ENCODE measurements at places on chromosomes 6 and 20.

DNA sequence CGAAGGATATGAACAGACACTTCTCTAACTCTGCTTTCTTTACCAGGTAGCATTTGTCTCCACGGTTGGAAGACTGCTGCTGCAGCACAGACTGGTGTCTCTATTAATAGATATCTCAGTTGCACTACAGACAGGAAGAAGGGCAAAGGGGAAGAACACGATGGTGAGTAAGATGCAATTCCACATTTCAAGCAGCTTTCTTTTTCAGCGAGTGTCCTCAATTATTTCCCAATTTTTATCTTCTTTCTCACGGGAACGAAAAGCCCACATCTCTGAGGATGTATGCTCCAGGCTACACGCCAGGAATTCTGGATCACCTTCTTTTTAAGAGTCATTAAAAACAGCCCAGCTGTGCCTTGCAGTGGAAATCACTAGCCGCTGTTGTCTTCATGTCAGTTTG is 311.6 kb upstream of the ECI2 start:
- no peak for DNase-seq

- no peak for DNase-seq
These were observed 138.9 kb downstream of the DTNBP1 start for GRCh38 chr6:15523679-15524630.

GRCh38 chr20:6426287-6426891 is 303.6 kb upstream of the FERMT1 start:
- no peak for DNase-seq

GRCh38 chr20:9572670-9573069 is 58.3 kb downstream of the LAMP5 start:
- DNase-seq: no peak

GRCh38 chr6:52361414-52361944 is 472 bp upstream of the PAQR8 start:
- no peak for DNase-seq

GRCh38 chr20:39705032-39705431 is 742.9 kb downstream of the DHX35 start:
- no peak for DNase-seq

DNA sequence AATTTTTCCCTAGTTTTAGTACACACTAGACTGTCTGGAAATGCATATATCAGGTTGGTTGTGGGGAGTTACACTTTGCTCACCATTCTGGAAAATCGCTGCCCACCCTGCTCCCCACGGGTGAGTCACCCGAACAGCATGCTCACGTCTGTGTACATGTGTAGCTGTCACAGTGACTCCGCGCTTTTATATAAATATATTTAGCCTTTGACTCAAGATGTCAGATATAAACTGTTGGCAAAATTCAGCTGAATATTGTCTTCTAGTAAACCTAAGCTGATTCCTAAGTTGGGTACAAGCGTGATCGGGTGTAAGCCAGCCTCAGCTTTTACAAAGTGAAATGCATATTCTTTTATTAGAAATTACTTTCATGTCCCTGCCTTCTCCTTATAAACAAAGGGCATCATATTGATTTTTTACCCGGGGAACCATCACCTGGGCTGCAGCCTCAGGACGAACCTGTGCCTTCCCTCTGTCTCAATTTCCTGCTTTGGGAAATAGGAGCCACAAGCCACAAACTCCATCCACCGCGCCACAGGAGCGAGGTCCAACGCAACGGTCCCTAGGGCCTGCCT is 4.3 kb downstream of the SDCBP2 start:
- no peak for DNase-seq

DNA sequence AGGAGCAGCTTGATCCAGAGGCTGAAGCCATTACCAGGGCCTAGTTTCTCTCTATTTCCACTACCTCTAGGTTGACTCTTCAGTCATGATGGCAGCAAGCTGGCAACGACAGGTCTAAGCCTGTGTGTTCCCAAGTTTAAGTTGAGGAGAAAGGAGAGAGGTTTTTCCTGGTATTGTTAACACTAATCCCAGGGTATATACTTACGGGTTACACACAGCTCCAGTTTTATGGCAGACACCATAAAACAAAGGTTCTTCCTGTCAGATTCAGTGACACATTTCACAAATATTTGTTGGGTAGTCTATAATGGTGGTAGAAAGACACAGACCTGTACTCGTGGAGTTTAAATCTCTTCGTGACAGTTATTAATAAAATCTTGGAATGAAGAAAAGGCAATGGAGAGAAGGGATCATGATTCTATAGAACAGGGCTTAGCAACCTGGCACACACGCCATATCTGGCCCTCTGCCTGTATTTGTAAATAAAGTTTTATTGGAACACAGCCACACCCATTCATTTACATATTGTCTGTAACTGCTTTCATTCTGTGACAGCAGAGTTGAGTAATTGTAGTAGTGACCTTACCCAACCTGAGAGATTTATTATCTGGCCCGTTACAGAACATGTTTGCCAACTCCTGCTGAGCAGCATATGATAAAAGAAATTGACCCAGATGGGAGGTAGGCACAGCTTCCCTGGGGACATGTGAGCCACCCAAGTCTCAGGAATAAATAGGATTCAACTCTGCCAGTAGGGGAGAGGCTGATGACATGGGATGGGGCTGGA is 323.3 kb downstream of the CDH4 start:
- no peak for DNase-seq

GRCh38 chr20:37939701-37940560 is 37.0 kb downstream of the VSTM2L start:
- DNase-seq: no peak

GRCh38 chr6:39170860-39171259 is 55.9 kb upstream of the SAYSD1 start:
- no peak for DNase-seq

DNA sequence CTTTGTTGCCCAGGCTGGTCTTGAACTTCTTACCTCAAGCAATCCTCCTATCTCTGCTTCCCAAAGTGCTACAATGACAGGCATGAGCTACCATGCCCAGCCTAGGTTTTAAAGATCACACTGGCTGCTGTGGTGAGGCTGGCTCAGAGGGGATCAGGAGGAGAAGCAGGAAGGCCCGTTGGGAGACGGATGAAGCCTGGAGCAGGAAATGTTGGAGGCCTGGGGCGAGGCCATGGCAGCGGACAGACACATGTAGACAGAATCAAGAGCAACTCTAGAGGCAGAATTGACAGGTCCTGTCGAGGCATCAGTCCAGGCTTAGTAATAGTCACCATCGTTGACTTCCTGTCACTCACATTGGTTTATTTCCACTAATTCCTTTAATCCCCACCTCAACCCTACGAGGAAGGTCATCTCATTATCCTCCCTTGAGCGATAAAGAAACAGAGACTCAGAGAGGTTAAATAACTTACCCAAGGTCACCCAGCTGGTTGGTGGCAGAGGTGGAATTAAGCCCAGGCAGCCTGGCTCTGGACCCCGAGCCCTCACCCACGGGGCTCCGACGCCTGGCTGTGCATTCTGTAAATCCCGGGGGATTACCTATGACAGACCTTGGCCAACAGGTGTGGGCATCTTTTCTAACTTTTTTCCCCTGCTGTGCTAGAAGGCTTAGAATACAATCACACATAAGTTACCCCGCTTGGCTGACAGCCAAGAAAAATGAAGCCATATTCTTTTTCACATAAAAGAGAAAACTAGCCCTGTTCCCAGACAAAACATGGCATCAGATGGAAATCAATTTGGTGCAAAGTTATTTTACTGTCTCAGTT is 113.4 kb downstream of the EYA2 start:
- no peak for DNase-seq

DNA sequence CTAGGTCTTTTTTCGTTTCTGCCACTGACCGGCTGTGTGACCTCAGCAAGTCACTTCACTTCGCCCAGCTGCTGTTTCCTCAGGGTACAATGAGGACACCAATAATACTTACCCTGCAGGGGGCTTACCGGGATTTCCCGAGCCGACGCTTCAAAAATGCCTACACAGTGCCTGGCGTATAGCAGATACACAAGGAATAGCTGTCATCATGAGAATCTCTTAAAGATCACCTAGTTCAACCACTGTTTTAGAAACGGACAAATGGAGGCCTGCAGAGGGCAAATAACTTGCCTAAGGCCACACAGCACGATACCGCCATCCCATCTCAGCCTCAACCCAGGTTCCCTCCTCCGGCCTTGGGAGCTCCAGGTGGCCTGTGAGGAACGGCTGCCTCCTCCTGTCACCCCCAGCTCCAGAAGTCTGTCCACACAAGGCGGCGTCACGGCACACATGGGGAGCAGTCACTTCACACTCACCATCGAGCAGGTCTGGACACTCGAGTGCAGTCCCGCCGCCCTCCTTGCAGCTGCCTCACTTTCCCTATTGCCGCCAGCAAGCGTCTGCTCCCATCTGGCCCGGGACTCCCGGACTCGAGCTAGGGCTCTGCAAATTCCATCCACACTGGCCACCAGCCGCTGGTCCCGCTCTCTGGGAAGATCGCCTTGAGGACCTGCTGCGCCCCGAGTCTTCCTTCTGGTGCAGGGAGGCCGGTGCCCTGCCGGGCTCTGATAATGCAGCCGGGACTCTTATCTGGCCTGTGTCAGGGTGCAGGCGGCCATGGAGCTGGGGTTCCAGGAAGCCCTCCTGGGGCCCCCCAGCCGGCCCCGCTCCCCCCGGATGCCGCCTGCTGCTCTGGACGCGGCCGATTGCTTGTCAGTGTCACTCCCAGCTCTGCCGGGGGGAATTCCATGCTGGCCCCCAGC is at the start of gene RIPOR3:
TSS of gene RIPOR3 (minus strand) at position 893 of the 923 bp plus-strand sequence. CDS start at position 479, 414 bp downstream.
- DNase-seq: no peak

GRCh38 chr20:34829191-34829590 is 3.7 kb upstream of the NCOA6 start:
- DNase-seq: no peak

- DNase-seq: no peak
These were observed 3.9 kb downstream of the PTPRK start for GRCh38 chr6:128516514-128516898.

DNA sequence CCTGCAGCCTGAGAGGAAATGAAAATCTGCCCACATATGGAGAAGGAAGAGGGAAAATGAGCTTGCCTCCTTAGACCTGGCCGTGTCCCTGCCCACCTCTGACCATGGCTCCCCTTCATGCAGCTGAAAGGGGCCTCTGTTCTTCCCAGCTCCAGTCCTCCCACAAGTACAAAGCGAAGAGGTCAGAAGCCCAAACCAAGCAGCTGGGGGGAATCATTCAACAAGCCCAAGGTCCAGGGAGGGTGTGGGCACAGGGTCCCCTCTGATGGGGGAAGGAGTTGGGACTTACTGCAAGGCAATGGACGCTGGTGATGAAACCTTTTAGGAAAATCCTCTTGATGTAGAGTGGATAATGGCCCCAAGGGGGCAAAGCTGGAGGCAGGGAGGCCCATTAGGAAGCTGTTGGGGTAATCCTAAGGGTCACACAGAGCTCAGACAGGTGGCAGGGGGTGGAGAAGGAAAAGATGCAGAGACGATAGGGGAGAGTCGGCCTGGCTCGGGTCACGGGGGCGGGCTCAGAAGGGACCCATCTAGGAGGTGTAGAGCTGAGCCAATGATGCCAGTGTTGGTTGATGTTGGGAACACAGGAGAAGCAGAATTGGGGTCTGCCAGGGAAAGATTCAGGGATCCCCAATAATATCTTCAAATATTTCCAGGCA is 16.1 kb upstream of the GRM4 start:
- no peak for DNase-seq

DNA sequence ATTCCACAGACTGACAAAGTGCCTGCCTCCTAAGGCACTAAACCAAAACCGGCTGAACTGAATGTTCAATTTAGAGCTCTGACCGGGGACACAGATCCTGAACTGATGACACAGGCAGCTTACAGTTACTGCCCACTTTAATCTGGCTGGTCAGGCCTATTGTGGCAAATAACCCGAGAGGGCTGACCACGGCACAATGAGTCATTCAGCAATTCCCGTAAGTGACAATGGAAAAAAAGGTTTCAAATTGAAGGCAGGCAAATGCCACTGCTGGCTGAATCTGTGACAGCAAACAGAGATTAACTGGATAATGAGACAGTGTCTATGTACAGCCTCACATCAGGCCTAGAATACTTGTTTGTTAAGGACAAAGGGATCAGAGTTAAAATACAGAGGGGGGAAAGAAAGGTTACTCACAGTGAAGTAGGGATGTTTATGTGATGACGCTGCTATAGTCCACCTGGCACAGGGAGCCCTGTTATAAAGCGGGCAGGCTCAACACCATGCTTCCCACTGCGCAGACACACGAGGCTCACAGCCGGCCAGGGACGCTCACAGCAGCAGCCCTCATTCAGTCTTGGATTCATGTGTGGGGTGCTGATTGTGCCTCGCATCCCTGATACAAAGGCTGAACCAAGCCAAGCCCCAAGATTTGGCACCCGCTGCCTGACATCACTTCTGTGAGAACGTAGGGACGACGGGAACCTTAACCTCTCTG is 54.4 kb downstream of the RTN4IP1 start:
- no peak for DNase-seq

- no peak for DNase-seq
These were observed 186.3 kb downstream of the PLCB4 start for GRCh38 chr20:9255171-9255570.

- no peak for DNase-seq
These were observed 37.7 kb upstream of the SLC4A11 start for GRCh38 chr20:3276680-3277015.

DNA sequence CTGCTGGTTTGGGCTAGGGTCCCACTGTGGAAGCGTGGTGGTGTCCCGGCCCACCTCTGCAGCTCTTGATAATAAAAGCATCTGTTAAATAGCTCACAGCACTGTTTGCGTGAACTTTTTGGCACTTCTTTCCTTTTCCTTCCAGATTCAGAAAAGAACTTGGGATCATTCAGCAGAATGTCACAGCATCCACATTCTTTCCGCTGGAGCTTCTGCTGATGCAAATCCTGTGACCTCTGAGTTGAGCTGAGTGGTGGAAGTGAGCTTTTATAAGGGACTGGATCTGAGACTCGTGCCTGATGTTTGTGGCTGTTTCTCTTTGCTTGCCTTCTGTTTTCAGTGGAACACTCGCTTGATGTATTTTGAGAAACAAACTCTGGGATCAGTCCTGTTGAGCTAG is 3.9 kb downstream of the OSBPL2 start:
- no peak for DNase-seq

- no peak for DNase-seq
These were observed 95.9 kb upstream of the JAG1 start for GRCh38 chr20:10769700-10770099.
